Naive thymus-derived CD8-positive, alpha-beta T cell (primary cell): ENCODE measurements at places on chromosomes 11 and 22. TPM values are rescaled to one million over a fixed set of nuclear protein-coding genes. Genes with fewer than 3 reads are reported as not detected.
A peak's percentile ranks its signal among the peaks of the same experiment; 100 is the strongest.

Gene KRTAP5-5
- not detected for total RNA-seq

DNA sequence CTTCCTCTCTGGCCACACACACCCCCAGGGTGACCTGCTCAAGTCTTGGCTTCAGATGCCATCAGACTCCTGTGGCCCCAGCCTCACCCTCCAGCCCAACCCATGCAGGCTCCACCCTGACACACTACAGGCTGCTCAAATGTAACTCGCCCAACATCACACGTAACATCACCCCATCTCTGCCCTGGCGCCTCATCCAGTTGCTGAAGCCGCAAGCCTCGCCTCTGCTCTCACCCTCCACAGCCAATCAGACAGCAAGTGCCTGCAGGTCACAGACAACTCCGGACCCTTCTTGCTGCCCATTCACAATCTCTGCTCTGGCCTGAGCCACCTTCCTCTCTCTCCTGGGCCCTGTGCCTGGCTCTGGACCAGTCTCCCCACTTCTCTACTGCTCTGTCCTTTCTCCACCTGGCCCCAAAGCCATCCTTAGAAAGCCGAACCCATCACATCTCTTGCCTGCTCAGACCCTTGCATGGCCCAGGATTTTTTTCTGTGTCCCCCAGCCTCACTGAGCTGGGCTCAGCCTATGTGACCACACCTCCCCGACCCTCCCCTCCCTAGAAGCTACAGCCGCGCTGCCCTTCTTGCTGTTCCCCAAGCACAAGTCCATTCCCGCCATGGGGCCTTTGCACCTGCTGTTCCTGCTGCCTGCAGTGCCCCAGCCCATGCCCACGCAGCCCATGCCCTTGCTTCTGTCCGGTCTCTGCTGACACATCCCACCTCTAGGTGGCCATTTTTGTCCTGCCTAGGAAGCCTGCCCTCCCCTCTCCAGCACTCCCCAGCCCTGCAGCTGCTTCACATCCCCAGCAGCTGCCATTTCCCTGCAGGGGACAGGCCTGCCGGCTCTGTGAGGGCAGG lies 333.9 kb downstream of the CTTN start:
- H3K36me3 ChIP-seq: no peaks in the 10 kb centered on the region
- peak; percentile 52 for DNase-seq
- H3K4me3 ChIP-seq: no peak overlapping the region
- peaks cover 8% of the 10 kb centered on the region for H3K27me3 ChIP-seq
- no peaks in the 10 kb centered on the region for H3K4me1 ChIP-seq

GRCh38 chr11:85935751-85936150 lies 80.6 kb downstream of the CCDC83 start:
- H3K4me3 ChIP-seq: no peak overlapping the region
- no peaks in the 10 kb centered on the region for H3K36me3 ChIP-seq
- no peak for DNase-seq
- H3K27ac ChIP-seq: no peak overlapping the region
- H3K4me1 ChIP-seq: no peaks in the 10 kb centered on the region

DNA sequence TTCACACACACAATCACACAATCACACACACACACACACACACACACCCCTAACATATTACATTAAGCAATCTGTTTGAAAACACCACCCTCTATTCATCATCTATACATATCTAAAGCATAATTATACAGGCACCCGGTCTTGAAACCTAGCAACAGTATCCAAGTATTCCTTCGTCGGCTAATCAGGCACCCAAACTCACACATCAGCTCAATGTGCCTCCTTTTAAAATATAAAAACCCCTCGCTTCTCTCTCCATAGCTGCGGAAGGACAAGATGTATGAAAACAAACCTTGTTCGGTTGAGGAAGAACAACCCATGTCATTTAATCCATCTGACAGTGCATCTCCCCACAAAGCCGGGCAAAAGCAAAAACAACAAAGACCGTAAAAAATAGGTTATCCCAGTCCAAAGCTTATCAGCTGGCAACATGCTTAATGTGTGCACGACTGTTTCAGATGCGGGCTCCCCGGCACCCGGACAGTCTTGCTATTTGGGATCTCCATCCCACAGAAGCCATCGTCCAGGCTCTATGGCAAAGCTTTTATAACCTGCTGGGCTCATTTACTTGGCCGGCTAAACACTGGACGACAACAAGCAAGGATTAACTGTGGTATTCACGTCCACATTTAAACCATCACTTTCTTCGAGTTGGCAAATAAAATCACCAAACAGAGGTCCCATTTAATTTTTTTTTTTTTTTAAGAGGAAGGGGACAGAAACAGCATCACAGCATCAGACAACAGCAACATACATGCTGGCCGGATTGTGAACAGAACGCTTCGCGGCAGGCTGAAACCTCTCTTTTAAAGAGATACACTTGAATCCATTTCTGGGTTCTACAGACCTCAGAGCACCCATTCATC lies 365.5 kb downstream of the SHANK2 start:
- DNase-seq: no peak
- no peak overlapping the region for H3K4me3 ChIP-seq
- H3K4me1 ChIP-seq: no peaks in the 10 kb centered on the region
- H3K36me3 ChIP-seq: no peaks in the 10 kb centered on the region
- H3K27ac ChIP-seq: no peak overlapping the region
- peaks cover 16% of the 10 kb centered on the region for H3K27me3 ChIP-seq
